K562 (cell line): ENCODE measurements at places on chromosomes 11 and 22.

- no peak for DNase-seq
Observed at GRCh38 chr22:22048981-22049531, 66.5 kb upstream of the TOP3B start.

DNA sequence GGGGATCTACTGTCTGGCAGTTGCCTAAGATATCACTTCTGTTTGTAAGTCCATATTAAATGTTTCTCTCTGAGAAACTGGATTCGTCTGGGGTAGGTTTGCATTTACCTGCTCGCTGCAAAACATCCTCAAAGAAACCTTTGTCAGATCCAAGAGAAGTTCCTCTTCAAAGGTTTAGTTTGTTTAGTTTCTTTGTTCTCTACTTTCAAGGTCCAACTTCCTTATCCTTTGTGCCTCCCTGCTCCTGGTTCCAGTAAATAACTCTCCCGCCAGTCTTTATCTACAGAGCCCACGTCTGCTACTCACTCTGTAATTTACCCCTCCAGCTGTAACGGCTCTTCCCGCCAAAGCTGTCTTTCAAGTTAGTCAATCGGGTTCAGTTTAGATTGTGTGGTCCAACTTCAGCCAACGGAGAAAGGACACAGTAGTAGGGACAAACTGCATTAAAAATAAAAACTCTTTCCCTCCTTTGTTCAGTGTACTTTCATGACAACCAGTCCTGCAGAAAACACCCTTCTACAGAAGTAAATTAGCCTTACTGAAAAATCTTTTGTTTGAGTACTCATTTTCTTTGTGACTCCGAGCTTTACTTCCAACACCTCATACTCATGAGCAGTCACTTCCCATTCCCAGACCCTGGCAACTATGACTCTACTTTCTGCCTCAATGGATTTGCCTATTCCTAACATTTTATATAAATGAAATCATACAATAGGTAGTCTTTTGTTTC lies 41.0 kb downstream of the TMPRSS5 start:
- DNase-seq: peak; percentile 92

GRCh38 chr11:122882857-122883645 lies 492 bp downstream of the JHY start:
- no peak for DNase-seq

- no peak for DNase-seq
Observed at GRCh38 chr22:43400449-43400848, 11.4 kb upstream of the MPPED1 start.

DNA sequence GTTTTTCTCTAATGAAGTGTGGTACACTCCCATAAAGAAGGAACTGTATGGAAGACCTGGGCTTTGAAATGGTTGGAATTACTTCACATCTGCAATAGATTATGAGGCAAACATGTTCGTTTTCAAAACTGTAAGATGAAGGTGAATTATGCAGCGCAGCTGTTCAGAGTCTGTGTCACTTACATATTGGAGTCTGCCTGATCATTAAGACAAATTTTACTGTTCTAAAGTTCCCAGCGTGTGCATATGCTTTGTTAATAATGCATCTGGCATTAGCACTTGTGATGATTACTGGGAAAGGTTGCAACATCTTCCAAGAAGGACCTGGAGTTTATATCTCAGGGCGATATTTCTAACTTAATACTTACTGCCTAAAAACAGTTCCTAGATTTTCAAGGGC lies 255.2 kb upstream of the ZC3H12C start:
- DNase-seq: no peak

GRCh38 chr11:14673824-14674405 lies 30.3 kb downstream of the PDE3B start:
- DNase-seq: no peak

- no peak for DNase-seq
Observed at GRCh38 chr22:31637891-31638618, 24.0 kb downstream of the PISD start.

GRCh38 chr11:109123816-109124787 lies 297.9 kb upstream of the C11orf87 start:
- DNase-seq: no peak

DNA sequence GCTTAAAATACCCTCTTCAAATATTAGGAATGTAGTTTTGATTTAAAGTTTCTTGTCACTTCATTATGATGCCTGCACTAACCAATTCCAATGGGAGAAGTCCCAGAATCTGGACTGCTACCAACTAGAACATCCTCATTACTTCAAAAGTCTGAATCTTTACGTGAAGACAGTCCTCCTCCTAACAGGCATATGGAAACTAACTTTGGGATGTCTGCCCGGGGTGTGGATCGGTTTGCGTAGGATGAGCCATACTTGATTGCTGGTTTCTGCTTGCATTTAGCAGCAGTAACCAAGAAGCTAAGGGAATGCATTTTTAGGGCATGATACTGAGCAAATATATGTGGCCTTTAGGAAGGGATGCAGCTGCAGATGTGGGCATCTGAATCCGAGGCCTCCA lies 177.1 kb downstream of the LRRC4C start:
- no peak for DNase-seq

DNA sequence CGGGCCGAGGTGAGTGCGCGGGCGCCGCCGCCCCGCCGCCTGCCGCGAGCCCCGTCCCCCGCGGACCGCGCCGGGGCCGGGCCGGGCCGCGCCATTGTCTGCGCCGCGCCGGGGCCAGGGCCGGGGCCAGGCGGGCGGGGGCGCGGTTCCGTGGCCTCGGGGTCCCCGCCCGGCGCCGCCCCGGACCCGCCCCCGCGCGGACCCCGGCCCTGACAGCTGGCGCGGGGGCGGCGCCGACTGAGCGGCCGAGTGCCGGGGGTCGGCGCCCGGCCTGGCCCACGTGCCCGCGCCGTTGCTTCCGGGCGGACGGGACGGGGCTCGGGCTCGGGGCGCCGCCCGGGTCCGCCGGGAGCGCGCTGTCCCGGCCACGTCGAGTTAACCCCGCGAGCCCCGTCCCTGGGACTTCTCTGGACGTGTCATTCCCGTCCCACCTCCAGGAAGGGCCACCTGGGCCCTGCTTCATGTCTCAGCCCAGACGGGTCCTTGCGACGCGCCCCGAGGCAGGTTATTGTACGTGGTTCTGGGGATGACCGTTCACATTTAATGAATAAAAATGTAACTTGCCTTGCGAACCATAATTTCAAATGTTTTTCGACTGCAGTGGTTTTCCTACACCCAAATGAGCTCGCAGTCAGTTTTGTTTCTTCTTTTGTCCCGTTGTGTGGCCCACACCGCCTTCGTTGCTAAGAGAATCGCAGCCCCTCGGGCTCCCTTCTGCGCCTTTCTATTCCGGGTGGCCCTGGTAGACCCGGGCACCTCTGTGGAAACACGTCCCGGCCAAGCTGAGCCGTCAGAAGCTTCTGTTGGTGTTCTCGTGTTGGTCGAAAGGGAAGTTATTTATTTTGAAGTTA lies 562 bp downstream of the ZBED4 start:
- peak; percentile 19 for DNase-seq

DNA sequence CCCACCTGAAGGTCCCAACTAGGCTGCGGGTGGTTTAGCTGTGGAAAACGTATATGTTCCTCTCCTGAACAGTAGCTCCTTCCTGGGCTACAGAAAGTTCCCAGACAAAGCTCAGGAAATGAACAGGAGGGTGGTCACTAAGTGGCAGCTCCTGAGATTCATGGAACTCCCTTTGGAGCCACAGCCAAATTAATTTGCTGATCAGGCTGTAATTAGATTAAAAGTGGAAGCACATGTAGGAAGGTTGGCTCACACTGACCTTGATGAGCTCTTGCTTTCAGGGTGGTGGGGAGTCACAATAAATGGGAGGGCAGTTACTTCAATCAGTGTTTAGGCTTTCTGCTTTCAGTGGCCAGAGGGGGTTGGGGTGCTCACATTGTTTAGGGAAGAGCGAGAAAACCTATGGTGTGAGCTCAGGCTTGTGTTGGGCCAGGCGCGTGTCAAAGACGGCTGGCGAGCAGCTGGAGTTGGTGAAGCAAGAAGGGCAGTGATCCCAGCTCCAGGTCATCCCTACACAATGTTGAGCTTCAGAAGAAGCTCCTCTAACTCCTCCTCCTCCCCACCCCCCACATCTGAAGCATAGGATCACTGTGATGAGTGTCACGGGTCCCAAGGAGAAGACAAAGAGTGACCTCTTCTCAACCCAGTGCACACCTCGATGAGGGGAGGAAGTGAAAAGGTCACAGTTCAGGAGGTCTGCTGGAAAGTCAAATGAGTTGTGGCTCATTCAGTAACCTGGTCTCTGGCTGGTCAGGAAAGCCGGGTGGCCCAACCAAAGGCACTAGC lies 42.5 kb downstream of the CLPB start:
- peak; percentile 12 for DNase-seq

DNA sequence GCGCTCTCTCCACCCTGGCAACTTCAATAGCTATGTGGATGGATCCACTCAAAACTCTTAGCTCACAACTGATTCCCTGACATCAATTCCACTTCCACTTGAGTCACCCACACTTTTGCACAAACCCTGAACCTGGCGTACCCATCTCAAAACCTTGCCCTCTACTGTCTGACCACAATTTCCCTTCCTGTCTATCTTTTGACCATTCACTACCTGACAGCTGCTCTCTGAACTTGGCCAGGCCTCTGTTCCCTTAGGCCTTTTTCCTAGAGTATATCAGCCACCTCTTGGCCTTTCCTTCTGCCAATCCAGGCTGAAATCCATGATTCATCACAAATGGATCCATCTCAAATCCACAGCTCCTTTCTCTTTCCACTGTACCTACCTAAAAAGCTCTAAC lies 106.0 kb downstream of the RPL27A start:
- DNase-seq: no peak

DNA sequence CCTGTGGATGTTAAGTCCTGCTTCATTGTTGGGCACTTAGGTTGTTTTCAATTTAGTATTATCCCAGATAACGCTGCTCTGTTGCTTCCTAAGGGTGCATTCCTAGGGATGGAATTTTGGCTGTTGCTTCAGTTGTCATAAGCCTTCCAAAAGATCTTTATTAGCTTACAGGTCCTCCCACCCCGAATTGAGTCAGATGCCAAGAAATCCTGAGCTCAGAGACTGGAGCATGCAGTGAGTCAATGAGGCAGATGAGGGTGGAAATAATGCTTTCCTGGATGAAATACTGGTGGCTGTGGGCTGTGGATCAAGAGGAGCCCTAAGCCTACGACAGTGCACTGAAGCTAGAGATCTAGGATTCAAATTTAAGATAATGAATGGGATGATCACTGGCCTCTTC lies 10.7 kb upstream of the IL18BP start:
- DNase-seq: no peak

- no peak for DNase-seq
Observed at GRCh38 chr11:10645212-10645795, 48.3 kb downstream of the IRAG1 start.
